ENCODE measurements at places on chromosomes 13 and 19.

GRCh38 chr19:2042485-2043250 is 8.4 kb downstream of the MKNK2 start:
- DNase-seq, result no peak

DNA sequence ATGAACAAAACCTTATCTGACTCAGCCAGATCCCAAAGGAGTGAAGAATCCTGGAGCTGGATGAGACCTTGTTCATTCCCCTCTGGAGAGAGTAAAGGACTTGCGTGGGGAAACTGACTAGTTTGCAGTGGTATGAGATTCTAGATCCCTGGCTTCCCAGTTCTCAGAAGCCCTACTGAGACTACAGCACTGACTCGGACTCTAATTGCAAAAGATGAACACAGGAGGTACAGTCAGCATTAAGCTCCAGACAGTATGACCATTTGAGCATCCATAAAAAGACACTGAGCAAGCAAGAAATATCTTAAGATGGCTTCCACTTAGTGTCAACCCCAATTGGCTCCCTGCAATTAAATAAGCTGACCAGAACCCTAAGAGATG is 6.8 kb downstream of the ZC3H4 start:
- DNase-seq, result no peak

- no peak for DNase-seq
These were observed 27.1 kb downstream of the NAXD start for GRCh38 chr13:110642291-110642981.

GRCh38 chr13:113622791-113623490 is 35.1 kb downstream of the ATP4B start:
- no peak for DNase-seq

DNA sequence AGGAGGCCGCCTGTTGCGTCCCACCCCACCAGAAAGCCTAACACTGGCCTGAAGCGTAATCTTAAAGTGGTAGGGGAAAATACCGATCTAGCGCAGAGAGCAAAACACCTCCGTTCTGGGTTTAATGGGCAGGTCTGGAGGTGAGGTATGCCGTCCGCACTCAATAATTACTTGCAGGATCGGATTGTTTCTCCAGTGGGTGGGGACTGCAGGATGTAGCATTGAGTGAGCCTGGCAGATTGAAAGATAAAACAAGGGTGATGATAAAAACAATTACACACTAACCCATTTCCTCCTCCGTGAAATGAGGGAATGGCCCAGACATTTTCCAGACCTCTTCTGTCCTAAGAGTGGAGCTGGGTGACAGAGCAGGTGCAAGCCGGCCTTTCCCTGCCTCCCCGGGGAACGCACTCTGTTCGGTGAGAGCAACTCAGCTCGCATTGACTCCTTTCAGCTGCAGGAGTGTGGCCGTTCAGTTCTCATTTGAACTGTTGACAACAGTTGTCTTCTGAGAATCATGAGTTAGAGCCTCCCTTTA is 110.2 kb upstream of the DOCK9 start:
- DNase-seq, result no peak

DNA sequence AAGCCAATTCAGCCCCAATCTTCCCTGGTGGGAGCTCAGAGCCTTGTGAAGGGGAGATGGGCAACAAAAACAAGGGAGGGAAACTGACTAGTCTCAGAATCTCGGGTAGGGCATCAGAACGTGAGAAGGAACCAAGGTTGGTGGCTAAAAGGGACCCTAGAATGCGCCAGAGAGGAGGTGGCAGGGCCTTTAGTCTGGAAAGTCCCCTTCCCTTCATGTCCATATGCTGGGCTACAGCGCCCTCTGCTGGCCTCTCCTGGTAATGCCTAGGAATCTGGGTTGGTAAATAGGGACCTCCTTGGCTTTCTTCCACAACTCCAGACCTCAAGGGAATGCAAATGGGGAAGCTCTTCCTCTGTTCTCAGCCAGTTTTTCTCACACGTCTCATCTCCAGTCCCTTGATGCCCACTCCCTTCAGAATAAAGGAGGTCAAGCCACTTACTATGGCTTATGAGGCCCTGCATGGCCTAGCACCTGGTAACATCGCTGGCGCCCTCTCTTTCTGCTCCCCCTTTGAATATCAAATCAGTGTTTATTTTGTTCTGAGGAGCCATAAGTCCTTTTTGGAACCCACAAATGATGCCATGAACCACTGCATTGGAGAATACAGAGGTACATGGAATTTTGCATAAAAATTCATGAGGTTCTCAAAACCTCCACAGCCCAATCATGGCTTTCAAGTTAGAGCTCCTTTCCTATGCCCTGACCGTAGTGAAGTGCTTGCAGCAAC is 1.4 kb upstream of the CCDC97 start:
- peak; percentile 81 for DNase-seq
